ENCODE measurements at places on chromosomes 11 and 22.

- DNase-seq, result no peak
These were observed 1075.9 kb downstream of the BRD1 start for GRCh38 chr22:48751539-48752437.

DNA sequence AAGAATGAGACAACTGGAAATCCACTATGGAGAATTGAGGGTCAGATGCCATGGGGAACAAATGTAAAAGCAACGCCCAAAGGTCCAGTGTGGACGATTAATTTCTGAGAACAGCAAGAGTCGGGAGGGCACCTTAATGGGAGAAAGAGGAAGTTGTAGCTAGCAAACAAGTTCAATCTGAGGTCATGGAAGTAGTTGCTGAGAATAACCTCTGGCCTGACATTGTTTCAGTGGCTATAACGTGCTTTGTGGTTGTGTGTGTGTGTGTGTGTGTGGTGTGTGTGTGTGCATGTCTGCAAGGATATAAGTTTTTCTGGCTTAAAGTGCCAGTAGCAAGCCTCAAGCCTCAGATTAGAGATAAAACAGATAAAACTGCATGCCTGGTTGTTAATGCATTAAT lies 1630.1 kb upstream of the TENM4 start:
- DNase-seq, result no peak

DNA sequence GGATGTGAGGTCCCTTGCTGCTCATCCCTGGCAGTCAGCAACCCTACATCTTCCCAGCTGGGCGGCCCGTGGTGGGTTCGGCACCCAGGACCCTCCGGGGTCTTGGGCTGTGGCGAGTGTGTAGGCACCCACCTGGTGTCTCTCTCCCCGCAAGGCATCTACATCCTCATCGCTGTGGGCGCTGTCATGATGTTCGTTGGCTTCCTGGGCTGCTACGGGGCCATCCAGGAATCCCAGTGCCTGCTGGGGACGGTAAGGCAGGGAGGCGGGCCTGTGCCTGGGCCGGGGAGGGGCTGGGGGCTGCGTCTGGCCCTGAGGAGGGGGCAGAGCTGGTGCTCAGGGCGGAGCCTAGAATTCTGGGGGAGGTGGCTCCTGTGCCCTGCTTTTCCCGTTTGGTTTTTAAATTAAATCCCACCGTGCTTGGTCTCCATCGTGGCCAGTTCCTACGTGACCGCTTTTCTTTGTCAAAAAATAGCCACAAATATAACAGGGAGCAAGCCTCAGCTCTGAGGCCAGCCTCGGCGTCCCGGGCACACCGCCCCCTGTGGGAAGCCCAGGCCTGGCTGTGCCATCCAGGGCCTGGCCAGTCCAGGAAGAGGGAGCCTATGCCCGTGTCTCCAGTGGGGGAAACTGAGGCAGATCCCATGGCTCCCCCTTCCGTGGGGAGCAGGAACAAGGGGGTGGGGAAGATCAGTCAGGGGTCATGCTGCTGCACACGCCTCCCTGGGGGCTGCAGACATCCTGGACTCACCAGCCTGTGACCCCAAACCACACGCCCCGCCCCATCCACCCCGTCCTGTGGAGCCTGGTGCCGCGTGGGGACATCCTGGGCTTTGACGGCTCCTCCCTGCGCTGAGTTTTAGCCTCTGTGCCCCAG lies 6.4 kb upstream of the TSSC4 start:
- DNase-seq, result no peak

- no peak for DNase-seq
These were observed 908 bp downstream of the PPME1 start for GRCh38 chr11:74171997-74172396.

DNA sequence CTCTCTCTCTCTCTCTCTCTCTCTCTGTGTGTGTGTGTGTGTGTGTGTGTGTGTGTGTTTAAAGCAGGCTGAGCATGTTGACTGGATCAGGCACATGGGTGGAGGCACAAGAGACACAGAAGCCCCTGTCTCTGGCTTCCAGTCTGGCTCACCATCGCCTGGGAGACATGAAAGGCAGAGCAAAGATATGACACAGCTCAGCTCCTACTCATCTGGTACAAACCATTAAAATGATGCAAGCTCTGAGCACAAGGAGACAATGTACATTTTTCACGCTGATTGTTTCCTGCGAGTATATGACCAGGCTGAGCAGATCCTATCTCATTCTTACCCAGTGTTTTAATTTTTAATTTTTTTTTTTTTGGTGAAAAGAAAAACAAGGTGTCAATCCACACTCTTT lies 9.5 kb downstream of the SLC6A5 start:
- no peak for DNase-seq

GRCh38 chr22:27045103-27045947 lies 387.9 kb downstream of the MIAT start:
- DNase-seq, result peak; percentile 73

DNA sequence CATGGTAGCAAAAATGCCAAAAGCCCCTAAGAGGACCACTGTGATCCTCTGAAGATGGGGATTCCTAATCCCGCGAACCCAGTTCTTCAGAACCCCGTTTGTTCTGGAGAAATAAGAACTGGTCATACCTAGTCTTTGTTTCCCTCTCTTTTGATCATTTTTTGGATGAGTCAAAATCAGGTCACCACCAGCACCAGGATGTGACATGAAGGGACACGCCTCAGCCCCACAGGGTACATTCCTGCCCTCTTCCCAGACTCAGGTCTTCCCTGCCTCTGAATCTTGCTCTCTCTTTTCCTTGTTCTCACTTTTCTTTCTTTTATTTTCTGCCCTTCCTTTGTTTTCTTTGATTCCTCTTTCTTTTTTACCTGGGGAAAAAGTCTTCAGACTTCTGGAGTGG lies 14.6 kb upstream of the ANO1 start:
- no peak for DNase-seq

DNA sequence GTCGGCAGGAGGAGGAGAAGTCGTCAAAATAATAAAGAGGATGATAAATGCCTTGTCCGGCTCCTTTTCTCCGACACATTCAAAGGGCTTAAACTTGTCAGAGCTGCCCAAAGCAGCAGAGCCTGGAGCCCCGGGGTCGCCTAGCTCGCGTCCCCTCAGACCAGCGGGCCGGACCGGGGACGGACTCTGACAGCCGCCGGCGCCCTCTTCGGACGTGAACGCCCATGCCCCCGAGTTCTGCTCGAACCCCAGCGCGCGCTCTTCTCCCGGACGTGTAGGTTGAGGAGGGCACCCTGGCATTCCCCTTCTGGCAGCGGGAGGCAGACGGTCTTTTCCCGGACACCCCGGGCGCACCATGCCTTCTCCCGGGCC lies 999 bp downstream of the FGF3 start:
- no peak for DNase-seq

DNA sequence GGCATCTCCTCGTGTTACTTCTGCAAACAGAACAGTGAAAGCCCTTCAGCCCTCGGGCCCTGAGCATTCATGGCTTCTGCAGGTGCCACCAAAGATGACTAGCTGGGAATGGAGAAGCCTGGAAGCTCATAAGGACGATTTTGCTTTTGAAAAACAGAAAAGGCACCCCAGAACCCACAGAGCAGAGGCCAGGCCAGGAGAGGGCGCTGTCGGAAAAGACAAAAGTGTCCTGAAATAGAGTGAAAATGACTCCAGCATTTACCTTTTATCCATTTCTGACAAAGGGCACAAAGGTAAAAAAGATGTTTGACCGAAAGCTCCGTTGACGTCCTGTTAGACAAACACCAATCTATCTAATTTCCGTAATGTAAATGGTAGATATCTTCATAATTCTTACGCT lies 37.6 kb downstream of the ZNF195 start:
- peak; percentile 36 for DNase-seq

DNA sequence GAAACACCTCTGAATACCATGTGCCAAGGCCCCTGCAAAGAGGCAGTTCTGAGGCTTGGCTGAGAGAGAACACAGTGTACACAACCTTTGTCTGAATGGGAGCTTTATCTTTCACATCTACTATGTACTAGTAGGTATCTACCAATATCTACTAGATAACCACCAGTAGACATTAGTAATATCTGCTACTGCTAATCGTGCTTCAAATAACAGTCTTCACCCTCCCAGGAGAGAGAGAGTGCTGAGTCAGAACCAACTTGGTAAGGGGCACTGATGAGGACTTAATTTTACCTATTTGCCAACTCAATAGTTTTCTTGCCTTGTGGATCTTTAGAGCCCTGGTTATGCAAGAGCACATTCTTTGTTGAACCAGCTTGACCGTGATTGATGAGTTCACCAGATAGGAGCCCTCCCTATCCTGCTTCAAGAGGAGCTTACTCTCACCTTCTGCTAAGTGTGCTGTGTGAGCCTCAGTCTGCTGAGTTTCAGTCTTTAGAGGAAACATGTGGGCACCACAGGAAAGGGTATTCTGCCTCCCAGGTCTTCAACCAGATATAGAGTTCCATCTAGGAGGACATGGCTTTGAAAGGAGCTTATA lies 967.5 kb downstream of the NTM start:
- no peak for DNase-seq

- no peak for DNase-seq
These were observed 85.7 kb downstream of the BLID start for GRCh38 chr11:122030286-122030685.

- DNase-seq, result no peak
These were observed 84.9 kb downstream of the ATM start for GRCh38 chr11:108307751-108308150.

DNA sequence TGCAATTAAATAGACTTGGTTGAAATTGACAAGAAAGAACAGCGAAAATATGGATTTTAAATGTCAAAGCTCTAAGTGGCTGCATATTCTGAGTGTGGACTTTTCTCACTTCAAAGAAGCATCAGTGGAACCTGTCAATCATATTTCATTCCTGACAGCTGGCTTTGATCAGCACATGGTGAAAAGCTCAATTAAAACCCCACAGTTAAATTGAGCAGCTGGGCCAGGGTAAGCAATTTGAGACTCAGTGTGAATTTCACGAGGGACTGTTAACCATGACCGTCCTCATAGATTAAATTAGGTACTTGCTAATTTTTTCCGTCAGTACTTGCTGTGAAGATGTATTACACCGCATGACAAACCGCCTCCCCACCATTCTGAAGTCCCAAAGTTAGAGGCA lies 11.0 kb upstream of the OR10D3 start:
- DNase-seq, result no peak

DNA sequence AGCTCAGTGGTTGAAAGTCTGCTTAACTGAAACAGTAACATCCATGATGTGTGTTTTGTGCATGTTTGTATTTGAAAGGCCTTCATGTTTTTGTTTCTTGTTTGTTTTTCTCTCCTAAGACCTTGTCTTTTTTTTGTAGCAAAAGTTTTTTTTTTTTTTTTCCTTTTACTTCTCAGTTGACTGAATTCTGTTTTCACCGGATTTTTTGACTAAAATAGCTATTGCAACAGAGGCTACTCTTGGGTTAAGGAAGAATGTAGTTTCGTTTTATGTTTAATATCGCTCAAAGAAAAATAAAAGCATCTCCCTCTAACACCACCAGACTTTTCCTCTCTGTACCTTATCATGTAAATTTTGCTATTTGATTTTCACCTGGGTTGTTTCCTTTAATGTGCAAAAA lies 15.1 kb downstream of the APOL6 start:
- DNase-seq, result no peak

DNA sequence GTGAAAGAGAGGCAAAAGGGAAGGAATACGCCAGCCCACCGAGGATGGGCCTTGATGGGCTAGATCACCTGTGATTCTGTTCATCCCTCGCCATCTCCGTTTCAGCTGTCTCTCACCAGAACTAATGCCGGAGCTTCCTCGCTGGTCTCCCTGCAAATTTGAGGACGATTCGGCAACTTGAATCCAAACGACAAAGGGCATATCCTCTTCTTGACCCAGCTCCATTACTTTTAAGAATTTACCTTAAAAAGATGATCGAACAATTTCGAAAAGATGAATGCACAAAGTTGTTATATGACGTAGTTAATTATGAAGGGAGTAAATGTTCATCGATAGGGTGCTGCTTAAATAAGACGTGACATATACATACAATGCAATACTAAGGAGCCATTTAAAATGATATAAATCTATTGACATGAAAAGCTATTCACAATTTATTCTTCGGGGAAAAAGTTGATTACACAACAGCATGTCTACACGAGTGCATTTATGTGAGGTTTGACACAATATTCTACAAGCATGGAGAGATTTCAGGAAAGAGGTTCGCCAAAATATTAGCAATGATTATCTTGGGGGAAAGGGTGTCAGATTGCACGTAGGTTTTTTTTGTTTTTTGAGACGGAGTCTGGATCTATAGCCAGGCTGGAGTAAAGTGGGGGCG lies 937 bp upstream of the FAM168A start:
- no peak for DNase-seq

- DNase-seq, result no peak
These were observed 25.4 kb downstream of the OSBPL5 start for GRCh38 chr11:3139481-3140290.

DNA sequence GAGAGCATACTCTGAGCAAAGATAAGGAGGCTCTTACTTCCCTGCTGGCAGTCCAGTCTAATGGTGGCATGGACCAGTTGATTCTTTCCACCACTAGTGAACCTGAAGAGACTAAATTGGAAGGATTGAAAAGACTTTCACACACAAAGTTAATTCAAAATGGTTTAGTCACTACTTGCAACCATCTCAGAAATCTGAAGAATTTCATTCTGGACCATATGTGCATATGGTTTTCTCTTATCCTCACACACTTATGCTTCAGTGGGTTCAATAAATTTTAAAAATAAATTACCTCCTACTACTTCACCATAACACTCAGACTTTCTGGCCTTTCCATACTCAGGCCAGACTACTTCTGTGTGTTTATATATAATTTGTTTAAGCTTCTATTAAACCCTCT lies 44.7 kb downstream of the CADM1 start:
- DNase-seq, result peak; percentile 4

Data from Daoy (cell line).